Cardiac fibroblast (primary cell): ENCODE measurements at places on chromosomes 6 and 20.

DNA sequence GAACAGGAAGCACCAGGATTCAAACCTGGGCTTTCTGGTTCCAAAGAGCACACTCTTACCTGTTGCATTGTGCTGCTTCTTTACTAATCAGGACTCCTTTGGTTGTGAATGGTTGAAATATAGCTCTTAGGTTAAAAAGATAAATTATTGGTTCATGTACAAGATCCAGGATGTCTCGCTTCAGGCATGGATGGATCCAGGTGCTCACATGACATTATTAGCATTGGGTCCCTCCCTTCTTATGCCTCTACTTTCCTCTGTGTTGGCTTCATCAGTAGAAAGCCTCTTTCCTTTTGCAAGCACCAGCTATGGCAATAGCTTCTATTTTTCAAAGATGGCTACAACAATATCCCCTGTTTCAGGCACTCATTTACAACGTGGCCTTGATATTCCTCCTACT lies 217.7 kb upstream of the SULF2 start:
- DNase-seq: no peak

GRCh38 chr20:63124092-63124781 lies 91.7 kb downstream of the YTHDF1 start:
- DNase-seq: peak; percentile 61

GRCh38 chr20:43458422-43458924 lies 777 bp downstream of the SRSF6 start:
- peak; percentile 23 for DNase-seq

- no peak for DNase-seq
Observed at GRCh38 chr6:163449076-163449475, 34.6 kb downstream of the QKI start.

DNA sequence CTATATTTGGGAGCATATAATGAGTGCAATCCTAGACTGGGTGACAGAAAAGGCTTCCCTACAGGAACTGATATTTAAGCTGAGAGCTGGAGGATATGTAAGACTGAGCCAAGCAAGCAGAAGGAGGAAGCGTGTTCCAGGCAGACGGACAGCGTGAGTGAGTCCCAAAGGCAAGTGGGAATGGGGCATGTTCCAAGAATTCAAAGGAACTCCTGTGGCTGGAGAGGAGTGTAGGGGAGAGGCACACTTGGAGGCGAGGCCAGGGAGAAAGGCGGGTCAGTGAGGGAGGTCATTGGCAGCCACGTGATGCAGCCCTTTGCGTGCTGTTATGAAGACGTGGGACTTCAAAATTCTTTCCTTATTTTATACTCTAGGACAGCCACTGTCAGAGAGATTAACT lies 27.9 kb upstream of the SGK1 start:
- peak; percentile 80 for DNase-seq

GRCh38 chr6:41174610-41175009 lies 11.7 kb upstream of the TREM2 start:
- no peak for DNase-seq

GRCh38 chr6:5567352-5567751 lies 306.0 kb downstream of the FARS2 start:
- no peak for DNase-seq

- DNase-seq: no peak
Observed at GRCh38 chr20:3678198-3678597, 3.6 kb downstream of the ADAM33 start.

DNA sequence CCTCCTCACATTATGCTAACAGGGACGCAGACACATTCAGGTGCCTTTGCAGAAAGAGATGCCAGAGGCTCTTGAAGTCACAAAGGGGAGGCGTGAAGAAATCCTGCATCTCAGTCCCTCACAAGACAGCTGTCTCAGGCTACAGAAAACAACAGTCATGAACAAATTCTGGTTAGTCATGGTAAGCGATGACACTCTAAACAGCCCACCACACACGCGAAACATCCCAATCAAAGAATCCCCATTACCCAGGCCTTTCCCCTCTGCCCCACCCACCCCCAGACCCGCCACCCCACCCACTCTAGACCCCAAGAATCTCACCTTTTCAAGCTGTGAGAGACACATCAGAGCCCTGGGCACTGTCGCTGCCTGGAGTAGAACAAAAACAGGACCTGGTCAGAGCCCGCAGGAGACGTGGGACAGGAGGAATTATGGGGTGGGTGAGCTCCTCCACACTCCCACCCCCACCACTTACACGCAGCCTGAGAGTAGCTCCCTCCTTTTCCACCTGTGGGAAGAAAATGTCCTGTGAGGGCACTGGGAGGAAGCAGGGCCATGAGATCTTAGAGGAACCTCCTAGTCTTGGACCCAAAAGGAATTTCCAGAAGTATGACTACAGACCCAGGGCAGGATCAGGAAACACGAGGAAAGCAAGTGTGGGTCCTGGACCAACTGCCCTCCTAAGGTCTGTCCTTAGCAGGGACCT lies 2.7 kb downstream of the HLA-B start:
- no peak for DNase-seq

DNA sequence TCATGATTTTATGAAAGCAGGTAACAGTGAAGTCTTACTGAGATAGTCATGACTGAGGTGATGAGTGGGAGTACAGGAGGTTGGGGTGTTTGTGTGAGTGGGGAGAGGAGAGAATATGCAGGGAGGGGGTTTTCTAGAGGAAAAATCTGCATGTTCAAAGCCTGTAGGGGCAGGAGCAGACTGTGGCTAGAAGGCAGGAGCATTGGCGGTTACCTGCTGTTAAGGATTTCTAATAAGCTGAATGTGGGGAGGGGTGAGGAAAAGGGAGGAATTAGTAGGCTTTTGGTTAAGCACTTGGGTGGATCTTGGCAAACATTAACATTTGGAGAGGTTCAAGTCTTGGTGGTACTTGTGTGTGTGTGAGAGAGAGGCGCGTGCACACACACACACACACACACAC lies 70.8 kb downstream of the EYA4 start:
- DNase-seq: no peak

DNA sequence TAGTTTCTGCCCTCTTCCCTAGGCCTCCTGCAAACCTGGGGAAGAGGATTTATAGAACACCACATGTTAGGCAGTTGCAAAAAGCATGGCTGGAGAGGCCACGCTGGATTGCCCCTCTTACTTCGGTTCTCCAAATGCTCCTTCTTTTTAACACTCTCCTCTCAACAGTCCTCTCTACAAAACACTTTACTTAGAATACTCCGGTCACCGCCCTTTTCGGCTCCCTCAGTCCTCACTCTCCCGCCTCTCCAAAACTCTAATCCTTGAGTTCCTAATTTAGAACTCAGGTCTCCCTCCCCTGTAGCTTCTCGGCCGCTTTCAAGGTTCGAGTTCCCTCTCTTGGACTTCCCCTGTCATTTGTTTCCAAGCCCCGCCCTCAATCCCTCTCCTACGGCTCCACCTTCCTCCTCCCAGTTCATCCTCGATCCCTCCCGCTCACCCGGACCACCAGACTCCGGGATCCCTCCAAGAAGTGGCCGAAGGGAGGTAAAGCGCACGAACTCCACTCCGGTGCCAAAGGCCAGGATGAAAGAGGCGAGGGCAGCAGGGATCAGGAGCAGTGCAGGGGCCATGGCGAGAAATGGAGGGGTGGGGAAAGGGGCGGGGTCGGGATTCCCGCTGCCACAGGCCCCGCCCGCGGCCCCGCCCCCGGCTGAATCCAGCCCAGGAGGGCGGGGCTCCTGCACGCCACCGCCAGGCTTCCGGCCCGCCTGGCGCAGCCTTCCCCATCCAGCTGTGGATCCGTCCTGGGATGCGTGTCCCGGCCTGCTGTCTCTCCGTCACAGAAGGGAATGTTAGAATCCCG lies at the start of gene NRM:
Gene NRM (minus strand): TSS at position 582 of the 805 bp plus-strand sequence. CDS start 10 bp downstream, at position 572.
- peak; percentile 85 for DNase-seq

GRCh38 chr6:154516276-154516675 lies 5.8 kb upstream of the CNKSR3 start:
- no peak for DNase-seq

DNA sequence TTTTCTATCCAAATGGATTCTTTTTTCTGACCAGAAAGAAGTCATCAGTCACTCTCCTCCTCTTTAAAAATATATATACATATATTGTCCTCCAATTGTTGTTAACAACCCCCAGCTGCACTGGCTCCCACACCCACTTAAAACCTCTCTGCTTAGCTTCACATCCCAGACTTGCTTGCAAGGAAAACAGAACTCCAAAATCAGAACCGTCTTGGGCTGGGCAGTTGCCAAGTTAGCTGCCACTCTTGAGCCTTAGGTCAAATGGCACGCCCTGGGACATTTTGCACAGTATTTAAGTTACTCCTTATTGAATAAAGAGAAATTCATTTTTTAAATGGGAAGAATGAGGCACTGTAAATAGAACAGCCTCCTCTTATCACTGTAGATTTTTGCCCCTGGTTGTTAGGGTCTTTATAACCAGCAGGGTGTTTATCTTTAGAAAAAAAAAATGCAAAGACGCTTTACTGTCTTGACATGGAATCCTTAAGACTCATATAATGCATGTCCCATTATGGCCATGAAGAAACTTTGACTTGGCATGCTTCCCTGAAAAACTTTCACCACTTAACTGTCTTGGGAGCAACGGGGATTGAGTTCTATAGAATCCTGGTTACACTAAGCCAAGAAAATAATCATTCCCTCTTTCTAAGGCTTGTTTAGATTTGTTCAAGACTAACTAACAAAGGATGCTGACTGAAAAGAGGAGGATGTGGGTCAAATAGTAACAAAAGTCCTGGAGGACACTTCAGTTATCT lies 204.5 kb downstream of the ISM1 start:
- peak; percentile 22 for DNase-seq

GRCh38 chr6:20173833-20174792 lies 38.2 kb downstream of the MBOAT1 start:
- no peak for DNase-seq

DNA sequence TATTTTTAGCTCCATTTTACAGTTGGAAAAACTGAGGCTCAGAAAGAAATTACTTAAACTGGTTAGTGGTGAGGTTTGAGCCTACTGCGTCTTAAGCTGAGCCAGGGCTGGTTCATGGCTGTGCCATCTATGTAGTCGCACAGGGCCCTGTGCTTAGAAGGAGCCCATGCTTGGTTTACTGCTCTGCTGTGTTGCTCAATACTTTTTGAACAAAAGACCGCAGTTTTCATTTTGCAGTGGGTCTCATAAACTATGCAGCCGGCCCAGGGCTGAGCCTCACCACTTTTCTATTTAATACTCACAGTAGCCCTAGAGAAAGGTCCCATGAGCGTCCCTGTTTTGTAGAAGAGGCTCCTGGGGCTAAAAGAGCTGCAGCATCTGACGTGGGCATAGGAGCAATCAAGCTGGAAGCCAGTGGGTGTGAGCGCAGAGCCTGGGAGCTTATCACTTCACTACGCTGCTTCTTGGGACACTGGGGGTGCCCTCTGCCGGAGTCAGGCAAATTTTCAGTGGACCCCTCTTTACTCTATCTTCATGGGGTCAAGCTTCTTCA lies 501 bp downstream of the SIRPB2 start:
- no peak for DNase-seq

DNA sequence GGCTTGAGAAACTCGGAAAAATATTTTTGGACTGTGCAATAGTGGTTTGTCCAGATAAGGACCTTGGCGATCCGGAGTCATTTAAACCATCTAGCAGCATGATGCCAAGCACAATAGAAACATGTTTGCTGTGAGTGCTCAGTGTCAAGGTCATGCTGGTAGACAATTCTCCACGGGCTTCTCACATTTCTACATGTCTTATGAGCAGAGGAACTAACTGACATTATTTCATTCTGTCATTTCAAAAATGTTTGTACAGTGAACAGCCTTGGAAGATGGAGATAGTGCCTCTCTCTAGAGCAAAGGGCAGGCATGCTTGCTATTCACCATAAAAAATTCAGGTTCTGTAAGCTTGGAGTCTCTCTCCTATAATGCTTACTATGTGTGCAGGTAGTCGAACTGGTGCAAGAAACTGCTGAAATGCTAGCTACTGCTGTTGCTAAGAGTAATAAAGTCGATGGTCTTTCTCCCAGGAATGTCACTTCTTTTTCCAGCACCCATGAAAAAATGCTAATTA lies 25.4 kb upstream of the CCN2 start:
- DNase-seq: peak; percentile 88

DNA sequence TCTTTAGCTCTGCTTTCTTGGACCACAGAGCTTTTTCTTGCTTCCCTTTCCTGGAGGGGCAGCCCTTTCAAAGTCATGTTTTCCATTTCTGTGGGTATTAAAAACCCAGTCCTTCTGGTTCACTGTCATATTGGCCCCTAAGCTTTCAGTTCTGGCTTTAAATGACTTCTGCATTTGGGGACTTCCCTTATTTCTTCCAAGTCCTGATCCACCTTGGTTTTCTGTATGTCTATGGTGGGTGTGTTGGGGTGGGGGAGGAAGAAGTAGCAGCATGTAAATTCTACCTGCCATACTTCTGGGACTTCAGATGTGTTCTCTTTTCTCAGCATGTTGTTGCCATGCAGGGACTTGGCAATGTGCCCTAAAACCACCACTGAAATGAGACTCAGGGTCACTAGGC lies 77.1 kb upstream of the EMILIN3 start:
- no peak for DNase-seq

DNA sequence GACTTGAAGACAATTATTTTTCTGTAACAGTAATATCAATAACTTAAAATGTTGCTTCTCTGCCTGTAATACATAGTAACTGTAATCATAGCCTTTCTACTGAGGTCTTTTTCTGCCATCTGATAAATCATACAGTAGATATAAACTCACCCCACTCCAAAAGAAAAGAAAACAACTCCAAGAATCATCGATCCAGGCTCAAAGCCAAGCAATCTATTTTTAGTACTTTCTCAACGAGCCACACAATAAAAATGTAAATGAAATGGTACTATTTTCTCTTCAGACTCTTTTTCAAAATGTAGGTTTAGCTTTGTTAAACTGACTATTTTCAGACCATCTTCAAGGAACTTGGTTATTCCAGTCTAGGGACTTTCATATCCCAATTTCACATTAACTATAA lies 493.3 kb downstream of the ADGRB3 start:
- DNase-seq: no peak

- DNase-seq: peak; percentile 32
Observed at GRCh38 chr20:62815066-62815991, 1.5 kb upstream of the COL9A3 start.

DNA sequence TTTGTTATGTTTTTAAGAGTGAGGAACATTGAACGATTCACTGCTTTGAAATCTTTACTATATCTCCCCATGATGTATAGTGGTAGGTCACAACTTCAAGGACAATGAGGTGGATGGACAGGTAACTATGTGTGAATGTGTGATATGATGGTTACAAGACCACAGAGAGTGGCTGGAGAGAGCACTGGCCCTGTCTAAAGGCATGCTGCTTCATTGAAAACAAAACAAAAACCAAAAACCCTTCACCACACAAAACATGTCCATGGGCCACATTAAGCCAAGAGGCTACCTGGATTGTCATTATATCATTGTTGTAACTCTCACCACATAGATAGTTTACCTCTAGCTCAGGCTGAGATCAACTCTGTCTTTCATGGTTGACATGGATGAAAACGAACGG lies 180.6 kb upstream of the TENT5A start:
- no peak for DNase-seq

DNA sequence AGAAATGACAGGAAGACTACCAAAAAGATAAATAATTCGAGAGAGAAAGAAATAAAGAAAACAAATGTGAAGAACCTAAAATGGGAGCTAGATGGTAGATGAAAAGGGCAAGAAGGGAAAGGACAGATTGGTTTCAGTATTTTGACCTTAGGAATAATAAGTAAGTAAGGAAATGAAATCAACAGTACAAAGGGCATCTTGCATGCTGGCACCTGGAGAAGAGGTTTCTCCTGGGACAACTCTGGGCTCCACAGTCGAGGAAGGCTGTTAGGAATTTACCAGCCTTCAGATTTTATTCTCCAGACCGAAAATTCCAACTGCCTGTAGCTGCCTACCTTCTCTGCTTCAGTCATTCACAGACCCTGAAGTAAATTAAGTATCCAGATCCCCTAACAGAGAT lies 80.5 kb downstream of the SMLR1 start:
- DNase-seq: no peak

GRCh38 chr20:50188879-50189680 lies 1.6 kb upstream of the CEBPB start:
- no peak for DNase-seq
